ENCODE measurements at places on chromosomes 2 and 18.

GRCh38 chr2:188511346-188511745 lies 219.7 kb downstream of the GULP1 start:
- no peak for DNase-seq

DNA sequence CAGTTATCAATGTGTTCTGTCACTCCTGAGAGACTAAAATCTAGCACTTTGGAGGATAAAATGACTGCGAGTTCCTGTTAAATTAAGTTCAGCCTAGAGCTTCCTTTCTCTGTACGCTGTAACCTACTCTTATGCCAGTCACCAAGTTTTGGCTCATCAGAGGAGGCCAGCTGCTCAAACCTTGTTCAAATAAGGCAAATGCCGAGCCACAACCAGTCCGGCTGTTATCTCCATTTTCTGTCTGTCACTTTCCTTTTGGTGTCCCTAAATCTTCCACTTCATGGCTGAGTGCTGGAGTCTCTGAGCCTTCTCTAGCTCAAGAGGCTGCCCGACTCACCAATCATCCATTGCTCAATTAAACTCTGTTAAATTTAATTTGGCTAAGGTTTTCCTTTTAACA lies 33.5 kb upstream of the PXDN start:
- DNase-seq = no peak

GRCh38 chr2:238924032-238924431 lies 76.1 kb downstream of the TWIST2 start:
- DNase-seq = no peak

- no peak for DNase-seq
These were observed 214.0 kb downstream of the EN1 start for GRCh38 chr2:118633371-118634018.

GRCh38 chr18:37321582-37322491 lies 243.8 kb downstream of the CELF4 start:
- no peak for DNase-seq

- DNase-seq = no peak
These were observed 34.7 kb upstream of the RAPH1 start for GRCh38 chr2:203569677-203570316.

DNA sequence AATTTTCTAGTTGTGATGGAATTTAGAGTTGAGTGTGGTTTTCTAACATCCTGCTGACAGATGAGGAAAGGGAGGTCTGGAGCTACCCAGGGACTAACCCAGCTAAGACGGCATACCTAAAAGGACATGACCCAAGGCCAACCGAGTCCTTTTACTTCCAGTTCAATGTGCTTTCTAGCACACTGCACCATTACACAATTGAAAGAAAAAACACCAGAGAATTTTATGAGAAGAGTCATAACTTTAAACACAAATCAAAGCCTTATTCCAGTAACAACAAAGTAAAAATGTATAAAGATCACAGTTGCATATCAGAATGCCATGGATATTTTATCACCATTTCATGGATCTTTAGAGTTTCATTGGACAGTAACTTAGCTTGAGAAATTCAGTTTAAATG lies 480.3 kb downstream of the MEIS1 start:
- DNase-seq = no peak

DNA sequence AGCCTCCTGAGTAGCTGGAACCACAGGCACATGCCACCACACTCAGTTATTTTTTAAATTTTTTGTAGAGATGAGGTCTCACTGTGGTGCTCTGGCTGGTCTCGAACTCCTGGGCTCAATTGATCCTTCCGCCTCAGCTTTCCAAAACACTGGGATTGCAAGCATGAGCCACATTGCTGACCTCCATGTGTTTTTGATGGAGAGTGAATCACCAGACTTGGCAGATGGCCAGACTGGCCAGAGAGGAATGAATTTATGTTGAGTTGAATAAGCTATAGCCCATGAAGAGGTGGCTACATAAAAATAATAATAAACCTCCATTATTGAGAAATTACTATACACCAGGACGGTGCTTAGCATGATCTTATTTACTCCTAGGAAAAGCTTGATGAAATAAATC lies 91.5 kb downstream of the MREG start:
- DNase-seq = no peak

GRCh38 chr2:23703037-23703582 lies 223.8 kb downstream of the ATAD2B start:
- DNase-seq = no peak

DNA sequence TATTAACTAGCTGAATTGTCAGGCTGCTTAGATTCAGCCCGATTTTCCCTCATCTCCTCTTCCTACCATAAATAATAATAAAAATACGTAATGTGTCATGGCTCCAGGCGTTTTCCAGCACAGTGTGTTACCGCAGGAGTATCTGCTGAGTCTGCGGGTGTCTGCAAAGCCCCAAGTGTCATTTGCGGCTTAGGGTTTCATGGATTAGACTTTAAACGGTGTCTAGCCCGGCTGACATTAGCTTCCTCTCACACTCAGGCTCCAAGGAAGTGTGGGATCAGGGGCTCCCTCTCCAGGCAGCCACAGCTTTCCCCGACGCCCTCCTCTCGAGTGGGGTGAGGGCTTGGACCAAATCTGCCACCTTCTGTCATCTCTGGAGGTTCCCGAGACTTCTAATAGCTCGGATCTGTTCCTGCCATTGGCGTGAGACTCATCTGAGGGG lies 14.1 kb upstream of the HOXD1 start:
- no peak for DNase-seq

- no peak for DNase-seq
These were observed 13.0 kb upstream of the APCDD1 start for GRCh38 chr18:10441472-10441871.

DNA sequence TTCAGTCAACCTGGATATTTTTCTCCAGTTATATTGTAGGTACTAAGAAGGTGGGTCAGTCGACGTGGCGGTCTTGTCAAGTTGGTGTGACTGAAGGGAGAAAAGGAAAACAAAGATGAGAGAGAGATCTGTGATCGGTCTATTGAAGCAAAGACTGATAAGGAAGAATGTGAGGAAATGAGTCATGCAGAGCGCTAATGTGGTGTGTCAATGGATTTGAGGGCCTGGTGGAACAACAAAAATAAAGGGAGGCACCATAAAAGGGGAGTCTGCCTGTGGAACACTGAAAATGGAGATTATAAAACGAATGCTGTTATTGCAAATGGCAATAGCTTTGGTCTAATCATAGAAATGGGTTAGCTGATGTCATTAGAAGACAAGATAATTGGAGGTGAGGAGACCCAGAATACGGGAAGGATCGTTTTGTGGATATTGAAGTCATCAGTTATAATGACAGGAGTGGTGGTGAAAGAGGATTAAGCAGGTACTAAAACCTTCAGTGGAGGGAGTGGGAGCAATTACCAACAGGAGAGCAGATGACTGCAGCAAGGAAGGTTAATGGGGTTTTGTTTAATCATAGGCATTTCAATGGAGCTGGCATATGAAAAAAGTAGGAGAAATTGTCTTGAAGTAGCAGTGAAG lies 599.1 kb upstream of the FSHR start:
- DNase-seq = no peak

DNA sequence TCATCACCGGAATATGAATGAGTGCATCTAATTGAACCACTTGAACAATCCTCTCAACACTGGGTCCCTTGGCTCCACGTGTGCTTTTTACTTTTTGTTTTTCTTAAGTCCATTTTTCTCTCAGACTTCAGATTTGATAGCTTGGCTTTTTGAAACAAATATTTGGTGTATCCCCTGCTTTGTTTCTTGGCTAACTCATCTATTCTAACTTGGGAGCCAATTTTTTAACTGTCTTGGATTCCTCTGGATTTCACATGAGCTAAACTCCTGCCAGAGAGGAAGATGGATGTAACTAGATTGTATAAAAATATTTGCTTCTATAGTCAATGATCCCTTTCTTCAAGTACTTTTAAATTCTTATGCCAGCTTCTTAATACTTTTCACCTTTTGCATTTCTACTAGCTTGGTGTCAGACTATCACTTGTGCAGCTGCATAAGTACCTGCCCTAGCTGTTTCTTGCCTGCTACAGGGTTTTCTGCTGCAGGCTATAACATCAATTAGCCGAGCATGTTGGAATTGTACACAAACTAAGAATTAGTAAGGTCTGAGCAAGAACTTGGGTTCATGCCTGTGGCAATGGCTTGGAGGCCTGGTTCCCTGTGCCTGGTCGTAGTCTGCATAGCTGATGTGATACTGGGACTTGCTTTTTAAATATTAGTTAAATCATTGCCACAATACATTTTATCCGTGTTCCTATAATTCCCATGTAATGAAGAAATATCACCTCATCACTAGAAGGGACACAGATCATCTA lies 281.5 kb downstream of the EN1 start:
- DNase-seq = no peak

- DNase-seq = no peak
These were observed 2.2 kb downstream of the SIX3 start for GRCh38 chr2:44943693-44944101.

DNA sequence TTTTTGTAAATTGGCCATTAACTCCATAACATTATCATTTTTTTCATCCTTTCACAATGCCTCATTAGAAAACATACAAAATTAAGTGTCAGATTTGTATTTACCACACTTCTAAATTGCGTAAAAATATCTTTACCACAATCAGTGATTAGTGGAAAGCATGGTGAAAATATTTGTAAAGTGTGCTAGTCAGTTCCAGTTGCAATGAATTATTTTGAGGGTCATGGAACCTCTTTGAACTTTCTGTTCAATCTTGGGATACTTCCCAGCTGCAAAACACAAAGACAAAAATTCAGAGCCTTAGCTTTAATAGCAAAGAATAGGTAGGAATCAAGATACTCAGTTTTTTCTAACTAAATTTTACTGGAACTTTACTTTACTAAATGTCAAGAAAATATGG lies 4.0 kb upstream of the COL3A1 start:
- DNase-seq = no peak

GRCh38 chr18:48022531-48023329 lies 92.3 kb upstream of the SMAD2 start:
- DNase-seq = peak; percentile 10

- peak; percentile 53 for DNase-seq
These were observed 24.4 kb downstream of the PUM2 start for GRCh38 chr2:20326163-20326780.

GRCh38 chr18:5975111-5976002 lies 80.0 kb upstream of the TMEM200C start:
- no peak for DNase-seq

- no peak for DNase-seq
These were observed 12.1 kb downstream of the LCLAT1 start for GRCh38 chr2:30459140-30459539.

DNA sequence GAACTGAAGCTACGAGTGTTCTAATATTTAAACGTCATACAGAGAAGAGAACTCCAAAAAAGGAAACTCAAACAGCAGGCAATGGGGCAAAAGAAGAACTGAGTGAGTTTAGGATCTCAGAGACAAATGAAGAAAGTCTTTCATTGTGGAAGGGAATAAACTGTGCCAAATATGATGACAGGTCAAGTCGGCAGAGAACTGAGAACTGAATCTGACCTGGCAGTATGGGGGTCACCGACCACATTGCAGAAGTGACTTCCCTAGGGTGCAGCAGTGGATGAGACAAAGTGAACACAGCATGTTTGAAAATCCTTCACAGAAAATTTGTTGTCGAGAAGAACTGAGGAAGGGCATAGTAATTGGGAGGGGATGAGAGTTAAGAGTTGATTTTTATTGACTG lies 55.9 kb downstream of the TTC21B start:
- DNase-seq = no peak

Data from stimulated activated CD4-positive, alpha-beta T cell treated with anti-CD3 and anti-CD28 coated beads, Interleukin-4, amount 100 ng/mL, for 24 hours (primary cell).